ENCODE measurements at places on chromosomes 7 and 10.

DNA sequence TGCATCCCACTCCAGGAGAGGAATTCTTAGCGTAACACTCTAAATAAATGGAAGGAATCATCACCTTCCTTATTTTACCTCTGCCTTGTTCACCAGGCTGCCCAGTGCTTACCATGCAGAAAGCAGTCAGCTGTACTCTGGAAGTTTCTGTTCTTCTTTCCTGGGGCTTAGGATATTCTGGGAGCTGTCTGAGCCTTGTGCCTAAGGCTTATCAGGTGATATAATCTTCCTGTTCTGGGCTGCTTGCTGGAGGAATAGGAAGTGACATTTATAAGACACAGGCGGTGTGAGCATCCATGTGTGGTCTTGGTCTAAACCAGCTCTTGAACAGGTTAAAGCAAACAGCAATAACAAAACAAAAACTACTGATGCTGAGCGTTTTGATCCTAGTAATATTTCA, 13.5 kb downstream of the KCTD7 start:
- DNase-seq, result no peak

DNA sequence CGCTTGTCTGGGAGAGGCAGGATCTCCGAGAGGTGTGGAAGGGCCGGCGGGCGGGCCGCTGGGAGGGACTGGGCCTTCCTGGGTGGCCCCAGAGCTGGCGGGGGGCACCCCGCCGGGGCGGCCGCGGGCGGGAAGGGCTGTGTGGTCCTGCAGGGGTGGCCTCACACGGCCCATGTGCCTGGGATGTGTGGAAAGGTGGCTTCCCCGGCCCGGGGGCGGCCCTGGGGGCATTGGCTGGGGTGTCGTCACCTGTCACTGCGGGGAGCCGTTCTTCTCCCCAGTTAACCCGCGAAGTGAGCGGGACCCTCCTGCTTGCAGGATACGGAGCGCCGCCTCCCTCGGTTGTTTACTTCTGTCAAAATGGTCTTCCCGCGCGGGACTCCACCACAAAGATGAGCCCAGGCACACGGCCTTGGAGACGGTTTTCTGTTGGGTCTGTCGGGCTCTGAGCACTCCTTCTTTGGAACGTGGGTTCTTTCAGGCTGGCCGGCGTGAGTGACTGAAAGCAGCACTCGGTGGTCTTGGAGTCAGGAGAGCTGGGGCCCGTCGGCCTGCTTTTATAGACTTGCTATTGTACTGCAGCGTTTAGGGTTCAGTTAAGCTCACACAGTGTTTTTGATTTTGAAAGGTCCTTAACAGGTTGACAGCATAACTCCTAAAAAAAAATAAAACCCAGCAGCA, 700 bp downstream of the SMC3 start:
- DNase-seq, result peak; percentile 42

- DNase-seq, result no peak
These were observed 100.5 kb downstream of the GLRX3 start for GRCh38 chr10:130236711-130237110.

- peak; percentile 8 for DNase-seq
These were observed 37.6 kb downstream of the ENTPD1 start for GRCh38 chr10:95793401-95794045.

DNA sequence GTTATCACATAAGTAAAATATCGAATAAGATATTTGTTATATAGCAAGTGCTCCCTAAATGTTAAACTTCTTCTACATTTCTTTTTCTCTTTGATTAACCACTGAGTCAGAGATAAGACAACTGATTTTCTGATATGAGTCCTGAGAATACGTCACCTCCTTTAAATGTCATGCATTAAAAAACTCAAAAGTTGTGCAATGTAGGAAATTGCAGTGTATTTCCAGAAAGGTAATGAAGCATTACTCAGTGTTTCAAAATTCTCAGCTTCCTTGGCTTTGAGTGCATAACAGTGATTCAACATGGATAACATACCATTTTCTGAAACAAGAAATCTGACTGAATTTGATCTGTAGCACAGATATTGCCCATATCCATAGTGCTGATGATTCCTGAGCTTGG, 155.8 kb downstream of the BMPER start:
- no peak for DNase-seq

GRCh38 chr10:91683975-91684374, 51.1 kb upstream of the PPP1R3C start:
- no peak for DNase-seq

GRCh38 chr10:7045891-7046599, 364.8 kb downstream of the SFMBT2 start:
- DNase-seq, result peak; percentile 51

- no peak for DNase-seq
These were observed 23.0 kb upstream of the ZNF488 start for GRCh38 chr10:47406870-47407691.

DNA sequence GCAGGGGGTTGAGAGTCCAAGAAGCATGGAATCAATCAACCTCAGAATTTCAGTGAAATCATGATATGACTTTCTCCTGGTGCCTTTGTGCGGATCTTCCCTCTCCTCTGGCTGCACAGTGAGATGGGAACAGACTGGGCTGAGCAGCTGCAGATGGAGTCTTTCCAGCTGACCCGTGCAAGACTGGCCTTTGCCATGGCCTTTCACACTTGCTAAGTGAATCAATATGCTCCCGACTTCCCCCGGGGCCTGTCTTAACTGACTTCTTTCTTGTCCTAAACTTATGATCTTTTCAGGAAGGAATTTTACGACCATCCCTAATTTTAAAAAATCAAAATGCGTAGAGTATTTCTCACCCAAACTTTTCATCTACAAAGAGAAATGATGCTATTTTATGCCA, 469.9 kb downstream of the GALNT17 start:
- no peak for DNase-seq

- no peak for DNase-seq
These were observed 25.1 kb downstream of the DOCK1 start for GRCh38 chr10:126930131-126930882.

- no peak for DNase-seq
These were observed 78.1 kb downstream of the PRKCQ start for GRCh38 chr10:6501931-6502330.
